ENCODE measurements at places on chromosomes 3 and 15.

GRCh38 chr15:92142242-92143232 is 251.1 kb upstream of the ST8SIA2 start:
- no peak for DNase-seq

GRCh38 chr15:66956672-66957430 is 108.6 kb upstream of the SMAD3 start:
- no peak for DNase-seq

- no peak for DNase-seq
These were observed 47.2 kb upstream of the IREB2 start for GRCh38 chr15:78390826-78391225.

DNA sequence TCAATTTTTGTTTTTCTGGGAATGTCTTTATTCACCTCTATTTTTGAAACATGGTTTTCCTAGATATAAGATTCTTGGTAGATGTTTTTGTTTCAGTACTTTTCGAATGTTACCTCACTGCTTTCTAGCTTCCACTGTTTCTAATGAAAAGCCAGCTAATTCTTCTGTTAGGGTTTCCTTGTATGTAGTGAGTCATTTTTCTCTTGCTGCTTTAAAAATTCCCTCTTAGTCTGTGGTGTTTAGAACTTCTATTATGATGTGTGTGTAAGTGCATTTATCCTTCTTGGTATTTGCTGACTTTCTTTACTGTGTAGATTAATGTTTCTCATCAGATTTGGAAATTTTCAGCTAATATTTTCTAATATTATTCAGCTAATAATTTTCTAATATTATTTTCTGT is 151.1 kb upstream of the OSTN start:
- no peak for DNase-seq

DNA sequence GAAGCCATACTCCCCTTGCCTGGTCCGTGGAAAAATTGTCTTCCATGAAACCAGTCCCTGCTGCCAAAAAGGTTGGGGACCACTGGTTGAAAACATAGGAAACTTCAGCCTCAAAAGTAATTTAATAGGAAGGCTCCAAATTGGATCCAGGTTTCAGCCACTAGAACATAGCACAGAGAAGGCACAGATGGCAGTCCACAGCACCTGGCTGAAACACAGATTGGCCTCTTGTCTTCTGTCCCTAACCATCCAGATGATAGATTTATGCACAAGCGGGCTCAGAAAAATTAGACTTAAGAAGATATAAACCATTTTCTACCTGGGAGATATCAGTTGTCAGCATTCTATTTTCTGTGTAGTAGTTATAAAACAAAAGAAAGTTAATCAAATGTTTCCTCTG is 397.1 kb downstream of the CNTN4 start:
- DNase-seq: no peak

- no peak for DNase-seq
These were observed 113.6 kb upstream of the SNTN start for GRCh38 chr3:63538919-63539318.

All from activated CD8-positive, alpha-beta memory T cell treated with anti-CD3 and anti-CD28 coated beads for 1 hour (primary cell).